ENCODE measurements at places on chromosomes 12 and 14. TPM values are rescaled to one million over a fixed set of nuclear protein-coding genes. Genes with fewer than 3 reads are reported as not detected.

Gene SP7
- total RNA-seq = not detected

Gene PMCH
- total RNA-seq = 0.27 TPM

Gene CLEC1A
- not detected for total RNA-seq

Gene SLCO1A2
- 0.09 TPM for total RNA-seq

Gene GXYLT1
- total RNA-seq = 9.8 TPM

Gene SNAPC1
- total RNA-seq = 22.9 TPM

Gene PNMA1
- 44.2 TPM for total RNA-seq
